ENCODE measurements at places on chromosomes 7 and 10.

- no peak for DNase-seq
Observed at GRCh38 chr7:101678658-101679057, 49.6 kb upstream of the MYL10 start.

DNA sequence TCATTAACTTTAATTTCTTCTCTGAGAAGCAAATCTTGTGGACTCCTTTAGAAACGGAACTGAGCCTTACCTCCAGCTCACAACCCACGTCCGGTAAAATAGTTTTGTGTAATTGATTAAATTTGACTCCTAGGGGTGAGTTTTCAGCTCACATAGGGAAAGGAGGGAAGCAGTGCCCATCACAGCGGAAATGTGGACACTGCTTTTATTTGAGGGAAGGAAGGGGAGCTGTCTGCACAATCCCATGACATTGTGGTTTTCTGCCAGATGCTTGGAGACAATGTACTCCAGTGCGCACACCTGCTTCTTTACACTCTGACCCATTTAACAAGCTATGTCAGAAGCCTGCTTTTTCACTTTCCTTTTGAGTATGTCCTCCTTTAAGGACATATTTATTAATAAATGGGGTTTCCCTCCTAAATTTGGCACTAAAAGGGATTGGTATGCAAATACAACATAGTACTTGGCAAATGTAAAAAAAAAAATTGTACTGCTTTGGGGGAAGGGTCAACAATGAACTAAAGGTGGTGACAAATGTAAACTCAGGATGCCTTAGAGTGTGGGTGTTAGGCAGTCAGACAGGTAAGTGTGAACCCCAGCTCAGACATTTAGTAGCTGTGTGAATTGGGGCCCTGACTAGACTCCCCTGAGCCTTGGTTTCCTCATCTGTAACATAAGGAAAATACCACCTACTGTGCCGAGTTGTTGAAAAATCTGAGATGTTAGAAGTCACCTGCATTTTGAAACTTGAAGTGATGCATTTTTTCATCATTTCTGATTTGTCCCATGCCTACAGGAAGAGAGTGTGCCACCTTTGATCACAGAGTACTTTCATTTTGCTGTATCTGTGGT lies 90.2 kb upstream of the KLF6 start:
- DNase-seq: no peak

DNA sequence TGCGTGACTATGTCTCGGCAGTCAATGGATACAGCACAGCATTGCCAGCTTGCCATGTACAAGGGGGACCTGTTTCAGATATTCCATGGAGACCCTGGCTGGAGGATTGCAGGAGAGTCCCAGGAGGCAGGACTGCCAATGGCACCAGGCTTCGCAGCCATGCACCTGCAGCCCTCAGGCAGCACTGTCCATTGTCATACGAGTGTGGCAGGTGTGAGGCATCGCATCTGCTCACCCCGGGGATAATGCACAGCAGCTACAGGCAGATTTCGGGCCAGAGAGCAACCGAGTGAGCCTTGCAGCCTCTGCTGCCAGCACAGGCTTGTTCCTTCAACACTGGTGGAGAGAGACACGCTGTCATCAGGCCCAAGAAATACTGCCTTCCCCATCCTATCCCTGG lies 415.1 kb downstream of the PAXIP1 start:
- DNase-seq: no peak

DNA sequence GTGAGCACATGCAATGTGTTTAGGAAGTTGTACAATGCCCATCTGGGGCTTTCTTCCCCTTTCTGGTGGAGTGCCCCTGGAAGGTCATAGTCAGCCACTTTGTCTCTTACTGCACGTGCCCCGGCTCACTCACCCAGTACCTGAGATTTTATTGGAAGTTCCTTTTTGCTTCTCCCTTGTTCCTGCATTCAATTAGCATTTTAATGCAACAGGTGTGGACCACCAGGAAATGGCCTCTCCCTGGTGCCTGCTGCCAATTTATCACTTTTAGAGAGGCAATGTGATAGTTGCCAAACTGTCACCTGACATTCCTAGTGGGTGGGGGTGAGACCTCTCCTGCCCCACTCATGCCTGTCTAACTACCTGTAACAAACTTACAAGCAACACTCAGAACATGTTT lies 293.4 kb upstream of the DKK1 start:
- DNase-seq: no peak

GRCh38 chr10:5896208-5897052 lies 6.4 kb downstream of the FBH1 start:
- no peak for DNase-seq

- DNase-seq: no peak
Observed at GRCh38 chr7:762885-763284, 35.8 kb upstream of the PRKAR1B start.

GRCh38 chr7:107123392-107123791 lies 45.4 kb upstream of the HBP1 start:
- no peak for DNase-seq

DNA sequence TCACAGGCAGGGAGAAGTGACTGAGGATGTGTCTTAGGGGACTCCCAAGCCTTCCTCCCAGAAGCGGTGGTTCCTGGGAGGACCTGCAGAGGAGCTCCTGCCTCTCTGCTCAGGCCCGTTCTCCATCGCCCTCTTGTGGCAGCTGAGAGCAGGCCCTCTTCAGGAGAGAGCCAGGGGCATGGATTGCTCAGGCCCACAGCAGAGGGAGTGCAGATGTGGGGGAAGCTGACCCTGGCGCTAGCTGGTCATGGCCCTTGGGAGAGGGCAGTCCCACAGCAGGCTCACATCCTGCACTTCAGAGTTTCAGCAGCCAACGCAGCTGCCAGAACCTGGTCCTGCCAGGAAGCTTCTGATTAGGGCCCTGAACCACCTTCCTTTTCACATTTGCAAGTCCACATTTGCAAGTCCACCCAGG lies 94.8 kb upstream of the TARP start:
- peak; percentile 83 for DNase-seq

DNA sequence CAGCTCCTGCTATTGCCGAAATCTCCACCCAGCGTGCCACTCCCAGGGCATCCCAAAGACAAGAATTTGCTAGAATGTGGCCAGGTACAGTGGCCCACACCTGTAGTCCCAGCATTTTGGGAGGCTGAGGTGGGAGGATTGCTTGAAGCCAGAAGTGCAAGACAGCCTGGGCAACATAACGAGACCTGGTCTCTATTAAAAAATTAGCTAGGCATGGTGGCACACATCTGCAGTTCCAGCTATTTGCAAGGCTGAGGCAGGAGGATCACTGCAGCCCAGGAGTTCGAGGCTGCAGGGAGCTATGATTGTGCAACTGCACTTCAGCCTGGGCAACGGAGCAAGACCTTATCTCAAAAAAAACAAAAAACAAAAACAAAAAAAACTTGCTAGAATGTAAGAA lies 73.3 kb upstream of the LYZL2 start:
- no peak for DNase-seq

GRCh38 chr7:135240441-135240840 lies 6.8 kb downstream of the STRA8 start:
- no peak for DNase-seq

GRCh38 chr7:106419455-106420182 lies 134.8 kb upstream of the NAMPT start:
- no peak for DNase-seq

- DNase-seq: no peak
Observed at GRCh38 chr7:37690206-37690605, 6.6 kb downstream of the GPR141 start.

- DNase-seq: no peak
Observed at GRCh38 chr10:132993271-132994184, 51.2 kb upstream of the CFAP46 start.

DNA sequence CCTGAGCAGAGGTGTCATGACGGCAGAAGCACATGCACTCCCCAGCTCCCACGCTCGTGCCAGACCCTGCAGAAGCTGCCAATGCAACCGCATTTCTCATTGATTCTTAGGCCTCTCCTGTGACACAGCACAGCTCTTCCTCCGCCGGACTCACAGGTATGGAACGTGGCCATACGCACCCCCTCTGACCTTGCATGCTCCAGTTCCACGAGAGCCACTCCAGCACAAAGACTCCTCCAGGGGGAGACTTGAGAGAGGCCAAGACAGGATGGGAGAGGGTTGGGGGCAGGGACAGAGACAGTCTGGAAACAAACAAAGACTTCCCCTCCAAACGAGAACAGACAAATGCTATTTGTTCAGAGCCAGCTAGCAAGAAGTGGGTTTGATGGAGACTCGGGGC lies 124.3 kb upstream of the PPP2R2D start:
- DNase-seq: no peak

DNA sequence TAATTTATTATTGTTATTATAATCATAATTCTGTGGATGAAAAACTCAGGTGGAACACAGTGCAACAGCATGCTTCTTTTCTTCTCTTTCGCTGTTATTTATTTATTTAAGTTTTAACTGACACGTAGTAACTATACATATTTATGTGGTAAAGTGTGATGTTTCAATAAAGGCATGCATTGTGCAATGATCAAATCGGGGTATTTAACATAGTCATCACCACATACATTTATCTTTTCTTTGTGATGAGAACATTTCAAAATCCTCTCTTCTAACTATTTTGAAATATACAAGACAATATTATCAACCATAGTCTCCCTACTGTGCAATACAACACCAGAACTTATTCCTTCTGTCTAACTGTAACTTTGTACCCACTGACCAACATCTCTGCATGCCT lies 152.5 kb upstream of the LYZL1 start:
- no peak for DNase-seq

DNA sequence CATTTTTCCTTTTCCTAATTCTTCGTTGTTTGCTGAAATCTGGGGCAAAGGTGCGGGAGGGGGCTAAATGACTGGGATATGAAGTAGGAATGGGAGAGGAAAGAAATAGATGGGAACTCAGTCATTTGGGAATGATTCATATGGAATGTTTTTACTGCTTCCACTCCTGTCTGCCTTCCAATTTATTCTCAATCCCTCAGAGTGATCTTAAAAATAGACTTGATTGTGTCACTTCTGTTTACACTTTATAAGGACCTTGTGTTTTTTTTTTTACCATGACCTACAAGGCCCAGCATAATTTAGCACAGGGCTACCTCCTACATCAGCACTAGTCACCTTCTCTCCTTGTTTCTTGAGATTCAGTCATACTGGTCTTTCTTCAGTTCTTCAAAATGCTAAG lies 97.9 kb downstream of the PTEN start:
- no peak for DNase-seq

DNA sequence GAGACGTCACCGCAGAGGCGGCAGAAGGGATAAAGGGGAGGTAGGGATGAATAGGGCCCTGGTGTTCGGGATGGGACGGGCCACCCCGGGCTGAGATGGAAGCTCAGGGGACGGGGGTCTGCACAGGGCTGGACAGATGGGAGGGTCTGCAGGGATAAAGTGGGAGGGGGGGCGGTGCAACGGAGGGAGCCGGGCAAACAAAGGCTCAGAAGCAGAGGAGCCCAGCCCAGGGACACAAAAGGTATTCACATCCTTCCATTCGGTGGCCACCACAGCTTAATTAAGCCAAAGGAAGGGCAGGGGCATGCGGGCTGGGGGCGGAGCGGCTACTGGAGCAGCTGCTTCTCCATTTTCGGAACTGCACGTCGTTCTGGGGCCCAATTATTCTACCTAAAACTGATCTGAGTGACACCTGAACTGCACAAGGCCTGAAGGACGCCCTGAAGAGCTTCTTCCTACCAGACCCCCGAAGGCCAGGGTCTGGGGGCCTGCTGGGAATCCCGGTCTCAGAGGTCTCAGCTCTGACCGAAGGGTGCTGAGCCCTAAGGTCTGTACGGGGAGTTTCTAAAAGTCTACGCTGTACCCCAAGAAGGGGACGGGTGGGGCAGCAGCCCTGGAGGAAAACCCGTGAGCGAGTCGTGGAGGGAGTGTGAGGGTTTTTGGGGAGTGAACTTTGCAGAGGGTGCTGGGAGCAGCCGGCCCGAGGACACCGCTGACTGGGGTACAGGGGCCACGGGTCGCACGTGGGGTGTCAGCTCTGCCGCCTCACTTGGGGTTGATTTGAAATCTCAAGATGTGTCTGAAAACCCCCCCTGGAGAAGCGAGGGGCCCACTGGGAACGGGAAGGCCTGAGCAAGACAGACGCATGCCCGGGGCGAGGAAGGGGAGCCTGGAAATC lies 334.8 kb downstream of the DNAJB6 start:
- DNase-seq: no peak

- no peak for DNase-seq
Observed at GRCh38 chr10:16856567-16856966, 39.3 kb upstream of the RSU1 start.

- DNase-seq: no peak
Observed at GRCh38 chr7:97130417-97131139, 13.1 kb downstream of the SDHAF3 start.

GRCh38 chr7:89232-90019 lies 102.9 kb upstream of the FAM20C start:
- DNase-seq: peak; percentile 22

- no peak for DNase-seq
Observed at GRCh38 chr7:38181111-38181510, 3.1 kb downstream of the STARD3NL start.

DNA sequence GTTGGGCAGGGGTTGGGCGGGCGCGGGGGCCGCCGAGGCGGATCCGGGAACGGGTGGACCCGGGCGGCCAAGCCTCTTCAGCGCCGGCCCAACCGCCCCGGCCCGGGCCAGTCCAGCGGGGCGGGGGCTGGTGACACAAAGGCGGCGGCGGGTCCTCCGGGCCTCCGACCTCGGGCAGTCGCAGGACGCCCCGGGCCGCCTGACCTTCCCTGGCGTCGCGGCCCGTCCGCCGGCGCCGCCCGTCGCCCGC lies 54.2 kb downstream of the METTL2B start:
- no peak for DNase-seq

DNA sequence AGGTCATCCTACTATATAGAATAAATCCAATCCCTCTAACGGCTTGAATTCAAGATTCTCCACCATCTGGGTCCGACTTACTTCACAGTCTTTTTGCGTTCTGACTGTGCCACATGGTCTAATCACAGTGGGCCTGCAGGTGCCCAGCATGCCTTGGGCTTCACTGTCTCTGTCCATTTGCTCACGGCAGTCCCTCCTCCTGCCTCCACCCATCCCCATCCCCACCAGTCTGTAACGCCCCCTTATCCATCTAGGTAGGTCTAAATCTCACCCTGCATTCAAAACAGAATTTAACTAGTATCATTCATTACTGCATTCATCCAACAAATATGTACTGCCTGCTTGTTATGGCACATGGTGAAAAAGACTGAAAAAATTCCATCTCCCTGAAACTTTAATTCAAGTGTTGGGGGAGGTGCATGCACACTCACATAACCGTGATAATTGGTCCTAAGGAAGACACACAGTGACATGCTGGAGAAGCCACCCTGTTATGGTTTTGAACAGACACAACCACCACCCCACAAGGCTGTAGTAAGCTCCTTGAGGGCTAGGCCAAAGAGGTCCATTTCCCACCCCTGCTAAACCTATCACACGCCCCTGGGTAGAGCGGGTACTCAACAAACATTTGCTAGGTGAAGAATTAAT lies 24.2 kb downstream of the SORBS1 start:
- no peak for DNase-seq
